Renal pelvis (tissue), 12 donors: ENCODE measurements at places on chromosomes 1 and 21. TPM values are rescaled to one million over a fixed set of nuclear protein-coding genes. Genes with fewer than 3 reads are reported as not detected.
A peak's percentile ranks its signal among the peaks of the same experiment; 100 is the strongest.

- no peak for DNase-seq
Measured at GRCh38 chr21:31445137-31445536, 101.1 kb upstream of the TIAM1 start.

GRCh38 chr21:41877901-41878830, 978 bp downstream of the PRDM15 start:
- peak; percentile 44 for DNase-seq

KLHDC9 gene
- polyA plus RNA-seq, result 20.3 TPM

HHAT gene
- 12.7 TPM for polyA plus RNA-seq

- DNase-seq, result no peak
Measured at GRCh38 chr21:14879458-14879857, 185.3 kb downstream of the NRIP1 start.
